Caki2 (cell line): ENCODE measurements at places on chromosomes 1 and 21.
A peak's percentile ranks its signal among the peaks of the same experiment; 100 is the strongest.

DNA sequence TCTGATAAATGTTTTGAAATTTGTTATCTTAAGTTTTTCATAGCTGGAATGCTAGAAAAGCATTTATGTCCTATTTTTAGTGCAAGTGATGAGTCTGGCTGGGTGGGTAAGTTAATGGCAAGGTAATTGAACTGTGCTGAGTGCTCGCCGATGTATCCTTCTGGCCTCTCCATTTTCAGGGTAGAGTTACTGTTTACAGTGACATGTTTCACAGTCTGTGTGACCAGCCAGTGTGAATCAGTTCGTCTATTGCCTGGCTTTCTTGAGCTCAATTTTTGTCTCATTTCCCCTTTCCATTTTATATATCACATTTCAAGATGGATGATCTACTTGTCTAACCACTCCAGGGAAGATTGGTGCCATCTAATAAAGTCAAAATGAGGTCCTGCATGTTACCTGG is 44.1 kb downstream of the ITSN1 start:
- DNase-seq: no peak

DNA sequence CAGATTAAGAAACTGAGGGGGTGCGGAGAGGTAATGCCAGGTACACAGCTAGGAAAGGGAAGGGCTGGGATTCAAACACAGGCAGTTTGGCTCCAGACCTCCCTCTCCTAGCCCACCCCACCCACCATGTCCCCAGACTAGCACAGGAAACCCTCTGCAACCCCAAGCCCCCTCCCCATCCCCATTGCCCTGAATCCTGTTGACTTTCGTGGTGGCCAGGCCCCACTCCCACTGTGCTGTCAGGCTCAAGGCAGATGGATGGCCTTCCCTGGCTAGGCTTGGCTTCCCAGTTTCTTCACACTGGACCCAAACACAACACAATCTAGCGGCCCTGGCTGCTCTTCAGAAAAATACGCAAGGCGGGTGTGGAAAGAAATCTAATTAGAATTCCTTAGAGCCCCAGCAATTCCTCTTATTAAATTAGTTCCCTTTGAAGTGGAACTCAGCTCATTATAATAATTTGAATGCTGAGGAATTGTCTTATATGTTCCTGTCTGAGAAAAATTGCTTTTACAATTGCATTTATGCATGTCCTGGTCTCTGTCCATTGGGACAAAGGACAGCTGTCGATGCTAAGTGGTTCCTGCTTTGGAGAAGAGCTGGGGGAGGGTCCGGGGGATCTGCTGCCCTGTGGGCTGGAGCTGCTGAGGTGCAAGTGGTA is 97.4 kb downstream of the SYF2 start:
- DNase-seq: no peak

DNA sequence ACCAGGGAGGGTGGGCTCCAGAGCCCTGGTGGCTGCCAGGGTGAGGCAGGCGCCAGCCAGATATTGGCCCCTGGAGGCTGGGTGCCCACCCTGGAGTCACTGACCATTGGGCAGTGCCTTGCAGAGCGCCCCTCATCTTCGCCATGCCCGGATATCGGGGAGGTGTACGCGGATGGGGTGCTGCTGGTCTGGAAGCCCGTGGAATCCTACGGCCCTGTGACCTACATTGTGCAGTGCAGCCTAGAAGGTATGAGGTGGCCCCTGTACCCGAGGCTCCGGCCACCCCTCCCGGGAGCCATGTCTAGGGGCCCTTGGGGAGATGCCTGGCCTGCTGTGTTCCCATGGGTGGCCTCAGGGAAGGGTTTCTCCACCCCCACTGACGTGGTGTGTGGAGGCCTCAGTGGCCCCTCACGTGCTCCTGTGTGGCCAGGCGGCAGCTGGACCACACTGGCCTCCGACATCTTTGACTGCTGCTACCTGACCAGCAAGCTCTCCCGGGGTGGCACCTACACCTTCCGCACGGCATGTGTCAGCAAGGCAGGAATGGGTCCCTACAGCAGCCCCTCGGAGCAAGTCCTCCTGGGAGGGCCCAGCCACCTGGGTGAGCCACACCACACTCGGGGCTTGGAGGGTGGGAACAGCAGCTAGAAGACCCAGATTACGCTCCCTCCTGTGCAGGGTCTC is 30.9 kb downstream of the TRIM11 start:
- no peak for DNase-seq

- no peak for DNase-seq
Measured at GRCh38 chr1:9311029-9311428, 18.3 kb downstream of the SPSB1 start.

DNA sequence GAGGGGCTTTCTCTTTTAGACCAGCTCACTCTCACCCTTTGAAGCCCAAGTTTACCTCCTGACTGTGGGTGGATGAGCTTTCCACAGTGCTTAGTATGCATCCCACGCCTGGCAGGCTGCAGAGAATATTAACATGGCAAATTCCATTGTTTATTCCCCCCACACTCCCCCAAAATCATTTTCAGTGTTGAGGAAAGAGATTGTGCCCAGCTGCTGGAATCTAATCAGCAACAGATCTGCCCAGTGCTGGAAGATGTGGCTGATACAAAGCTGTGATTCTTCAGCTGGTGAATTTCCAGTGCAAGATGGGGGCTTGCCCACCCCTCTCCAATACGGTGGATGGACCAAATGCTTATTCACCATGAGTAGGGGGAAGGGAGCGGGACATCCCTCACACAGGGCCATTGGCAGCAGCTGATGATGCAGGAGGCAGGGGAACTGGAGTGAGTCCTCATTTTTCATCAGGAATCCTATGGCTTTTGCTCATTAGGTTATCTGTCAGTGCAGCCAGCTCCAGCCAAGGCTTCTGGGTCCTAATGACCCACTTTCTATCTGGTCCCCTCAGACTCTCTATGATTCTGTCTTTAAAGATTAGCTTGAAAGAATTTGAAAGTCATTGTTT is 39.7 kb upstream of the KCNA3 start:
- DNase-seq: no peak

DNA sequence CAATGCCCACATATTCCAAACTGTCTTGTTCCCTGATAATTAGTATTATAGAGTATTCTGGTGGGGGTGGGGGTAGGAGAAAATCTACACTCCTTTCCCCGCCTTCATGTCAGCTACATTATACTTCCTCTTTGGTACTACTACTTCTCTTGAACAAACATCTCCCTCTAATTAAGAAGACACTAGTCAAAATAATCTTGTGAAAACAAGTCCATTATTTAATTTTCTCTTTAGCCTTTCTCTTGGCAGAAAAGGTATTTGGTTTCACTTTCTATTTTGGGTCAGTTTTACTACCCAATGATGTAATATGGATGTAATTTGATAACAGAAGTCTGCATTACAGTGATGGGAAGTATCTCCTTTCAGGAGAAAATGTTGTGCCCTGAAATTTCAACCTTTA is 22.5 kb downstream of the NTMT2 start:
- DNase-seq: peak; percentile 17

DNA sequence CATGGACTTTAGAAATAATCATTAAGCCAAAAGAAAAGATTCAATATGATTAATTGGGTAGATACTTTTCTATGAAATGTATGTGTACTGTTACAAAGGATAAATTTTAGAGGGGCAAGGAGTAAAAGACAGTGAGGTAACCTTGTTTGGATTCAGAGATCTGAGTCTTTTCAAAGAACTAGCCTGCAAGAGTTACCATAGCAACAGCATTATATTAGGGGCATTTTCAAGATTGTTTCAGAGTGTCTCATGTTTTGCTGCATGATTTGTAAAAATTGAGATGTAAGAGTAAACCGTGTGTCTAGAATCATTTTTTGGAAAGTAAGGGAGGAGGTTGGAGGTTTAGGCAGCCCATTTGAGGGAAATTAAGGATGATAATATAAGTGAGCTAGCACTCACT is 70.6 kb upstream of the KIAA1614 start:
- DNase-seq: no peak

- DNase-seq: no peak
Measured at GRCh38 chr1:54557671-54558355, 9.8 kb downstream of the ACOT11 start.

DNA sequence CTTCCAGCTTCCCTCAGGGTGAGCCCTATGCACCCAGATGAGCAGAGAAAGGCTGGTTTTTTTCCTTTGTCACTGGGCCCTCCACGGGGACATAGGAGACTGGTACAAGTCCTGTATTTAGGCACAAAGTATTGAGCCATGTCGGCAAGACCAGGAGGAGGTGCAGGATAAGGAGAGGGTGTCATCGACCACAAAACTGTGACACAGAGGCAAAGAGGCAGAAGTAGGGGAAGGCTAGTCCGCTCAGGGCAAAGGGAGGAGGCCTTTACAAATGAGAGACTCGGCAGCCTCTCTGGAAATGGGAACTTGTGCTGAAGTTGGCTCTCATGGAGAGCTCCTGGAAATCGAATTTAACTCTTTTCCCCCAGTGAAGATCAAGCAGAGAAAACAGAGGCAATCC is 70.7 kb upstream of the CAMK1G start:
- DNase-seq: no peak

- DNase-seq: no peak
Measured at GRCh38 chr1:12088607-12089006, 25.5 kb downstream of the TNFRSF8 start.

GRCh38 chr1:211484755-211485479 is 7.0 kb downstream of the RD3 start:
- DNase-seq: no peak
